ENCODE measurements at places on chromosomes 6 and 20.

- no peak for DNase-seq
Observed at GRCh38 chr20:51373713-51374455, 168.6 kb downstream of the NFATC2 start.

GRCh38 chr20:50664254-50664653 lies 27.1 kb downstream of the RIPOR3 start:
- no peak for DNase-seq

DNA sequence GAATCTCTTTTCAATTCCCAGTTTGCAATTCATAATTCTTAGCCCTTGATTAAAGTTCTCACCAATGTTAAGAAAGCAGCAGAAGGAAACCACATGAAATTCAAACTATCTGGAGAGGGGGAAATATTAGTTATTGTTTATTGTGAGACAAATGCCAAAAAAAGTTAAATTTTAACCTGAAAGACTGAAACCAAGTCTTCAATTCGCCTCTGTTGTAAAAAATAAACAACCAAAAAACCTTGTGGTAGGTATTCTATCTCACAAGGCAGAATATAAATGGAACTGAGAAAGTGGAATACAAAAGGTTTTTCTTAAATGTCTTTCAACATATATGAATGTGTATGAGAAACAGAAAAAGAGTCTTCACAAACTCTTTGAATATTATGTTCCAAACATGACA lies 24.8 kb downstream of the TMX4 start:
- DNase-seq, result no peak

GRCh38 chr6:68652117-68652536 lies 17.0 kb downstream of the ADGRB3 start:
- DNase-seq, result no peak

DNA sequence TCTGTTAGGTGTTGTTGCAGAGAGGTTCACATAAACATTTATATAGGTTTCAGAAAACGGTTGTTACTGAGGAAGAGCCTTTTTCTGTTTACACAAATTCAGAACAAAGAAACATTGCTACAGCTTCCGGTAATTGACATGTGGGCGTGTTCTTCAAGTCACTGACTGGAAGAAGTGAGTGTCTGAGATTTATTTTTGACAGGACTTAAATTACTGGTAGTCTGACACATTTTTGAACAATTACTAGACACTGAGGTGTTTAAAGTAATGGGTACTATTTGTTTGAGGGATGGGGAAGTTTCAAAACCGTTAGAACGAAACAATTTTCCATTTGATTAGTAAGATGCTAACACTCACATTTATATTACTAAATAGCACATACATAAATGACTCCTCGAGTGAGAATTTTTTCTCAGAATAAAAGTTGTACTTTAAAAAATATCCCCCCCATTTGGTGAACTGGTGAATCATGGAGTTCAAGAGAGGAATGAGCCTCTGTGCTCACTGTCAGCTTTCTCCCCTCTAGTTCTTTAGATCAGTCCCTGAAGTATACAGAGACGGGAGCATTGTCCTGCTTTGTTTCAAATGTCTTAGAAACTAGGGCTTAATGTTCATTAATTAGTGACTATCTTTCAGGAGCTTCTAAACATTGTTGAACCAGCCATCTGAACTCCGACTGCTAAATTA lies 98.7 kb downstream of the TSHZ2 start:
- peak; percentile 14 for DNase-seq

GRCh38 chr20:64152906-64153305 lies 11.3 kb upstream of the MYT1 start:
- DNase-seq, result no peak

- DNase-seq, result no peak
Observed at GRCh38 chr20:21019814-21020658, 86.1 kb downstream of the LINC00237 start.

DNA sequence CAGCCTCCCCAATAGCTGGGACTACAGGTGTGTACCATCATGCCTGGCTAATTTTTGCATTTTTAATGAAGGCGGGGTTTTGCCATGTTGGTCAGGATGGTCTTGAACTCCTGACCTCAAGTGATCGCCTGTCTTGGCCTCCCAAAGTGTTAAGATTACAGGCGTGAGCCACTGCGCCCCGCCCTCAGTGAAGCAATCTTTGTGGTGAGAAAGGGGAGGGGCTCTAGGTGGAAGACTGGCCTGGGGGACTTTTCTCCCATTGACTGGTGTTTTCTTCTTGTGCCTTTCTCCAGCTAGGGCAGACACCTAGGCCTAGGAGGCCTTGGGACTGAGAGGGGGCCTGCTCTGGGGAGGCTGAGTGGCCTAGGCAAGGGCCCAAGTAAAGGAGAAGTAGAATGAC lies 84.1 kb downstream of the DNAAF9 start:
- DNase-seq, result peak; percentile 52

DNA sequence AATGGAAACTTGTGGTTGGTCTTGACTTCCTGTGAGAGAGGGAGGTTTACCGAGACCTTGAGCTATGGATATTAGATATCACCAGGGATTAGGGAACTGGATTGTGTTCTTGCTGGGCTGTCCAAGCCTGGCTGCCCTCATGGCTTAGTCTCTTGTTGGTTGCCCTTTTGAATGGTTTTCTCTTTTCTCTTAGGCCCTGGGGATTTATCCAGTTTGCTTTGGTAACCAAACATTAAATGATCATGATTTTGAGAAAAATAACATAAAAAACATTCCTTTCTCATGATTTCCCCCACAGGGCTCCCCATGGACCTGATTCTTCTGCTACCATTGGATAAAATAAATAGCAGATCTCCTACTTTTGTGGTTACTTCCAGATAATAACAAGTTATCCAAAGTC lies 306.4 kb upstream of the RNF217 start:
- DNase-seq, result no peak

GRCh38 chr6:63802606-63803206 lies 167.1 kb downstream of the PHF3 start:
- peak; percentile 36 for DNase-seq

GRCh38 chr6:161622779-161623178 lies 348.9 kb upstream of the AGPAT4 start:
- DNase-seq, result no peak

- DNase-seq, result no peak
Observed at GRCh38 chr20:39302312-39302711, 340.2 kb downstream of the DHX35 start.

- DNase-seq, result no peak
Observed at GRCh38 chr20:25223179-25223661, 24.7 kb upstream of the PYGB start.

DNA sequence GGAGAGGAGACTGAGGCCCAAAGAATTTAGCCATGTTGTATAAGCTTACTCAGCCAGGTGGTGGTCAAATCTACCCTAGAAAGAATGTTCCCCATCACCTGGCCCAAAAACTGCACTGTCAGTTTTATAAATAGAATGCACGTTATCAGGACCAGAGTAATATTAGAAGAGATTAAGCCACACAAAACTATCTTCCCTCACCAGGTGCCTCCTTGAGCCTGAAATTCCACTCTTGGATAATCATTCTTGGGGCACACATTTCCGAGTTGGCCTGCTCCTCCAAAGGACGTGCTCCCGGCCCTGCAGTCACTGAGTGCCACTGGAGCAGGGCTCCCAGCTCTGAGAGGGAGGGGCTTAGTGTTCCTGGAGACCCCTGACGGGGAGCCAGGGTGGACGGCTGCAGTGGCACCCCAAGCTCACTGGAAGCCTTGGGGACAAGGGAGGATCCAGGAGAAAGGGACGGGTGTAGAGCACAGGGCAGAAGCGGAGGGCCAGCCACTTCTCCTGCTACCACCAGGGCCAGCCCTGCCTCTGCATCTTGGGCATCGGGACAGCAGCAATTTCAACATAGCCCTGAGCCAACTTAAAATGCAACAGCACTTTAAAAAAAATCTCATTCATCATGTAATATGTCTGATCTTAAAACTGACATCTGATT lies 160.8 kb upstream of the QKI start:
- no peak for DNase-seq

DNA sequence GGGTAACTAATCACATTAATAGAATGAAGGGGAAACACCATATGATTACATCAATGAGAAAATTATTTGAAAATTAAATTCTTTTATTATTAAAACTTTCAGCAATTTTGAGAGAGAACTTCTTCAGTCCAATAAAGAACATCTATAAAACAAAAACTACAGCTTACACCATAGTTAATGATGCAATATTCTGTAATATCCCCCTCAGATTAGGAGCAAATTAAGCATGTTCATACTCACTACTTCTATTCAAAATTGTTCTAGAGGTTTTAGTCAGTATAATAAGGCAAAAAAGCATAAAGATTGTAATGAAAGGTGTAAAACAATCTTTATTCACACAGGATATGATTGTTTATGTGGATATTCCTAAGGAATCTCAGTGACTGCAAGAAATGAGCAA lies 465.4 kb downstream of the CD109 start:
- DNase-seq, result no peak

GRCh38 chr6:6781172-6781872 lies 192.8 kb downstream of the LY86 start:
- no peak for DNase-seq

DNA sequence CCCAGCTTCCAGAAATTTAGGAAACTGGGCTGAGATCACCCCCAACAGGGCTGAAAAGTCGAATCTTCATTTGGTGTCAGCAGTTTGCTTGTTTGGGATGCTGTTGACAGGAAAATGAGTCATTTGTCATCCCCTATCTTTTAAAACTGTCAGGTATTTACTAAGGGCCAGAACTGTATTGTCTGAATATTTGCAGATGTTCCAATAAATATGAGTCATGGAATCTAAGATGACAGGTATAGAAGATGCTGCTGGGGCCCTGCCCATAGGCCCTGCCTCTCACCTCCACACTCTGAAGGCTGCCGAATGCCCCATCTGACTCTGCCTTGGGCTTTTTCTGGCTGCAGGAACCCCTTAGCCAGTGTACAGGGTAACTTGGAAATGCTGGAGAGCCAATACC lies 3.9 kb downstream of the ETV7 start:
- no peak for DNase-seq

DNA sequence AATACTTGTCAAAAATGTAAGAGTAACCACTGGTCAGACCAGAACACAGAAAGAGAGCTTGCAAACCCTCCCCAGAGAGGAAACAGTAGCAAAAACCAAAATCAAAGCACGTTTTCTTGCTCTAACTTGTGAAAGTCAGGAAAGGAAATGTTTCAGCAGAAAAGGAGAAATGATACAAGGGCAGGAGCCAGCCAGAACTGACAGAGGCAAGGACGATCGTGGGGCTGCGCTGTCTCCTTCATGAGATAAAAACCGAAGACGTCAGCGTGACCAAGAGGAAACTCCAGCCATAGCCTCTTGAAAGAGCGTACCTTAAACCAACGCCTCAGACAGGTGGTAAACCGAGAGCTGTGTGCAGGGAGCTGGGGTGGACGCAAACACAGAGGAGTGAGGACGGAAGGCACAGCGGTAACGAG lies 27.5 kb downstream of the LAMA5 start:
- DNase-seq, result peak; percentile 34

DNA sequence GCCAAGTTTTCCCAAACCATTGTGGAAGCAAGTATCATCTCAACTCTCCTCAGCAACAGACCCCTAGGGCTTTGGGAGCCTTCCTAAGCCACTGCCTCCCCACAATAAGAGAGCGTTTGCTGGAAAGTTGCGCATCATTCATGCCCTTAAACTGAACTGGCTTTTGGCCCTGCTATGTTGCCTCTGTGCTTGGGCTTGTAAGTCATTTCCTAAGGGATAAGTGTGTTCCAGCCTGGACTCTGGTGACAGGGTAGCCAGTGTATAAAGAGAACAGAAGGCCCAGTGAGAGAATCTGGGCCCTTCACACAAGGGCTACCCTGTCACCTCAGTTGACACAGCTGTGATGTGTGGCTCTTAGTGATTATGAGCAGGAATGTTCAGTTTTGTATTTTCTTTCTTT lies 77.8 kb downstream of the COL9A1 start:
- no peak for DNase-seq

DNA sequence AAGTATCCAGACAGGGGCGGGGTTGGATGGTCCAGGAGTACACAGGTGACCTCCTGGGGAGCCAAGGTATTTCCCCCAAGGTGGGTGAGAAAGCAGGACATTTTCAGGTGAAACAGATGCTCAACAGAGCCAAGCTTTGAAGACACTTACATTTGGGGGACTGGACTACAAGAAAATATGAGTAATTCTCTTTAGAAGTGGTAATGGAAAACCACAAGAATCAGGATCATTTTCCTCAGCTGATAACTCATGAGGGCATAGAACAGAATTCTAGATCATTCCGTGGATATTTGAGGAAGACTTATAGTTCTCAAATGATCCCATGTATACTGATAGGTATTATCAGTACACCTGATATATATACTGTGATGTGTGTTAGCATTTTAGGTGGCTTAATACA lies 89.9 kb downstream of the UST start:
- no peak for DNase-seq

DNA sequence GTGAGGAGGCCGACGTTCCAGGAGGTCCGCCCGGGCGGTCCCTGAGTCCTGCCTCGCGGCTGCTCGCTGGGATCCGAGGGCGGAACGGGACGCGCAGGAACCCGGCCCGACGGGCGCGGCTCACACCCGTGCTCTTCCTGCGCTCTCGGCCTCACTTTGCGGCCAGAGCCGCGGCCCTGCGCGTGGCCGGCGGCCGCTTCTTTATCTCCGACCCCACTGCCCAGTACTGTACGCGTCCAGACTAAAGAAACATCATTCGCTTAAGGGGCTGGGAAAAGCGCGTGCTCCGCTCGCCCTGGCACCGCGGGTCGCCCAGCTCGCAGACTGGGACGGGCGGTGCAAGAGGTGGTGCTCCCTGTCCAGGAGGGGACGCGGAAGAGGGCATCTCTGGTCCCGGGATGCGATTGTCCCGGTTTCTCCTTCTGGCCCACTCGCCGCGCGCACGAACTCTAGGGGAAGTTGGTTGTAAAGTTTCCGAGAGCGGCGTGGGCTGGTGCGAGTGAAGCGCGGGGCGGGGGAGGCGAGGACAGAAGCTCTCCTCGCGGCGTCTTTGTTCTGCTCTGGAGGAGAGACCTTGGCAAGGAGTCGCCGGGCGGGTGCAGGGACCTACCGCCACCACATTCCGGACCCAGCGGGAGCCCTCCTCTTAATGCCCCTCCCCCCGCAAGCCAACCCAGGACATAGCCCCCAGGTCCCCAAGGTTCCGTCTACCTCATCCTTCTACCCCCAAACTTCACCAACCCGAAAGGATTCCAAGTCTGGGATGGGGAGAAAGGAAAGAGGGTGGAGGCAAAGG lies 71.0 kb downstream of the SOX4 start:
- DNase-seq, result peak; percentile 66

- no peak for DNase-seq
Observed at GRCh38 chr6:31227143-31227542, 44.7 kb downstream of the HLA-C start.

DNA sequence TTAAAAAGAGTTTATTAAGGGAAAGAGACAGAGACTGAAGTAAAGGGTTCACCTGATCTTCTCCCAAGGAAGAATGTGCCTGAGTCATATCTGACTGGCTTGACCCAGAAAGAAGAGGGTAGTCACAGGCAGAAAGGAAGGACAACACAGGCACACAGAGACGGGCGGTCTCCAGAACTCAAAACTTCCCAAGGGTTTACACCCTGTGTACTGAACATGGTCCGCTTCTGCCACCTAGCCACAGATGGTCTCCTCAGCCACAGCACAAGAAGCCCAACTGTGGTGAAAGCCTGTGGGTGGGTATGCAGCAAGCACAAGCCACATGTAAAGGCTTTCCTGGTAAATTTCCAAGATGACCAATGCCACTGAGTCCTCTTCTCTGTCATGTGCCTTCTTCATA lies 17.2 kb downstream of the UNC5CL start:
- DNase-seq, result no peak

GRCh38 chr6:110949679-110950285 lies 8.7 kb upstream of the GTF3C6 start:
- DNase-seq, result no peak

- no peak for DNase-seq
Observed at GRCh38 chr6:96196633-96197032, 180.9 kb downstream of the FUT9 start.
